Left colon (tissue), 2 donors: ENCODE measurements at places on chromosomes 11 and 22.

GRCh38 chr11:130213979-130214281 is 54.3 kb downstream of the ST14 start:
- DNase-seq = no peak

DNA sequence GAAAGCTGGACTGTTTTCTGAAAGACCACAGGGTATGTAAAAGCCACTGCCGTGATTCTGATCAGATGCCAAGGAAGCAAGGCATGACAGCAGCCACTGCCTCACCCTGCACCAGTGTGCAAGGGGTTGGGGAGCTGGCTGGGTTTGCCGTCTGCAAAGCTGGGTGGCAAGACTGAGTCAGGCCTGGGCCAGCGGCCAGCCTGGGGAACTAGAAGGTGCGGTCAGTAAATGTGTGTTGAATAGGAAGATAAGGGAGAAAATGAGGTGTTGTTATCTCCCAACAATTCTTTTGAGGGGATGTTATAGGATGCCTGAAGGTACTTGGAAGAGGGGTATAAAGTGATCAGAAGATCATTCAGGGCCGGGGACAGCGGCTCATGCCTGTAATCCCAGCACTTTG is 8.0 kb downstream of the VSTM5 start:
- peak; percentile 77 for DNase-seq

DNA sequence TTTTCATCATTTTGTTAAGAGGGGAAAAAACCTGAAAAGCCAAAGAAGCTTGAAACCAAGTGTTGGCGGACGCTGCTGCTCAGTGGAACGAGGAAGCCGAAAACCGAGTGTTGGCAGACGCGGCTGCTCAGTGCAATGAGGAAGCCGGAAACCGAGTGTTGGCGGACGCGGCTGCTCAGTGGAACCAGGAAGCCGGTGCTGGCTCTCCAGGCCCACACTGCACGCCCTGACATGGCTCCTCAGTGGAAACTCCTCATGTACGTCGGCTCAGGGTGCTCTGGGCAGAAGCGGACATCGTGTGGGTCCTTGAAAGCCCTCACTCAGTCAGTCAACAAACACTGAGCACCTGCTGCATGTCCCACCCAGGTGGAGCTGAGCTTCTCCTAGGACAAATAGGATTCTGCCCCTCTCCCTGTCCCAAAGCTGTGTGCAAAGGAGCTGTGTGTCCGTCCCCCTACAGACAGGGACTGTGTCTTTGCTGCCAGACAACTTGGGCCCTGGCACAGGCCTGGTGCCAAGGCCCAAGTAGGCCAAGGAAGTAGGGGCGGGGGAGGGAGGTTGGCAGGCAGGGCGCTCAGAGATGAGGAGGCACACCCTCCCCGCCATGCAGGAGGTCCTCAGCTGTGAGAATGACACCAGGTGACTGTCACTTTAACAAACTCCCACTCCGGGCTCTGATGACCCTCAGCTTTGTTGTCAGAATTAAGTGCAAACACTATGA is 37.3 kb downstream of the PHF21B start:
- DNase-seq = peak; percentile 34

GRCh38 chr11:67117672-67118180 is 1.3 kb upstream of the KDM2A start:
- peak; percentile 45 for DNase-seq

GRCh38 chr11:79461666-79462645 is 21.1 kb upstream of the TENM4 start:
- no peak for DNase-seq

DNA sequence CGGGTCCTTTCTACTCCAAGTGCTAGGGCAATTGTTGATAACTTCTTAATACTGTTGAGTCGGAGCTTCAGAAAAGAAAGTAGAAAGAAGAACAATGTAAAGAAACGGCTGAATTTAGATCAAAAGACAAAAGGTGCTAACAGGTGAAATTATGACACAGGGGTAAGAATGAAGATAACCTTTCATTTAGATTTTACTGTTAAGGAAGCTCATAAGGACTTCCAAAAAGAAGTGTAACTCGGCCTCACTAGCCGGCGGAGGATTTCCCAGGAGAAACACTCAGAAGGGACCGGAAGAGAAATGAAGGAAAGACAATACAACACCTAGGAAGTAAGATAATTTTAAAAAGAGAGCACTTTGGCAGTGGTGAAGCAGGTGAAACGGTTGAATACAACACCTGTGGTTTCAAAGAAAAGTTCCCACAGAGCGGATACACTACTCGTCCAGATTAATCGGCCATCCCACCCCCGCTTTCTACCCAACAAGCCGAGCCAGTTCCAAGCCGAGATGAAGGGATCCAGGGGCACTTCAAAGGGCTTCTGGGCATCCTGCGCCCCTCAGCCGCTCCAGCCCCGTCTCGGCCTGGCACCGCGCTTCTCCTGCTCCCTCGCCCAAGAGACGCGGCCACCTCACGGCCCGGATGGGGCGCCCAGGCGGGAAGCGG is 737 bp downstream of the PPP2R1B start:
- no peak for DNase-seq

DNA sequence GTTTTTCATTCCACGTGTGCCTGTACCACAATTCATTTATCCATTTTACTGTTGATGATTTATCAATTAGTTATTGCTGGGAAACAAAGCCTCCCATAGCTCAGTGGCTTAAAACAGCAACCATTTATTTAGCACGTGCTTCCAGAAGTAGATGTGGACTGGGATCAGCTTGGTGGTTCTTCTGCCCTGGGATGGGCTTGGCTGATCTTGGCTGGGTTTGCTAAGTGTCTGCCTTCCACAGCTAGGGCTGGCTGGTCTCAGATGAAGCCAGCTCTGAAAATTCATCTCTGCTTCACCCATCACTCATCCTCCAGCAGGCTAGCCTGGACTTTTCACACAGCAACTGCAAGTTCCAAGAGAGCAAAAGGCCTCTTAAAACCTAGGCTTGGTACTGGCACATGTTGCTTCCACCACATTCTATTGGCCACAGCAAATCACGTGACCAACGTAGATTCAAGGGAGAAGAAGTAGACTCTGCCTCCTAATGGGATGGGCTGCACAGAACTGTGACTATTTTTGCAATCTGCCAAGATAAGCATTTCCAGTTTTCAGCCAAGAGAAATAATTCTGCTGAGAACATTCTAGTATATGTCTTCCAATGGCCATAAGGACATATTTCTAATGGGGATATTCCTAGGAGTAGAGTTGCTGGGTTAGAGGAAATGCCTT is 124.9 kb downstream of the MN1 start:
- no peak for DNase-seq

GRCh38 chr22:33227791-33228190 is 169.6 kb upstream of the SYN3 start:
- DNase-seq = no peak

DNA sequence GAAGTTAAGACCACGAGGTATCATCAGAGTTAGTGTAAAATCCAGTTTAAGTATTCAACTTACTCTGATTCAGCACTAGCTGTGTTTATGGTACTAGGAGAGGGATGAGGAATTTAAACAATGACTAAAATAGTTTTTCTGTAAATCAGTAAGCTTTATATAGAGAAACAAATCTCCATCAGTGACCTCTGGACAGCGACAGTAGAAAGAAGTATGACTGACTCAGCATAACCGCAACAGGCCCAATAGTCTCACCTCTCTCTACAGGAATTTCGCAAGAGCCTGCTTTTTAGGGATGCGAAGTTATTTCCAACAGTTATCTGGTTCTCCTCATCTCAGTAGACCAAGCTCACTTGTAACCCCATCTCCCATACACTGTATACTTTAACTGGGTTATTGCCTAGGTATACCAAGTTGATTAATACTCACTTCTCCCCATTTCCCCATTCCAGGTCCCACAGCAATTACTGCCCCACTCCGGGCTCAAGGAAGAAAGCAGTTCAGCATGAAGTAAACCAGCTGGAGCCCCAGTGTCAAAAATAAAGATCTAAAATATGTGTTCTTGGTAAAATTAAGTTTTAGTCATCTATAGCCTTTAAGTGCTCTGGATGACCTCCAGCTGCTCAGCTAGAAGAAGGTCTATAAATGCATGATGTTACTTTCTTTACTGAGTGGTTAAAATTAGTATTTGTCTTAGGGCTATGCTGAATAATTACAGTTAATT is 770.6 kb upstream of the CCDC90B start:
- DNase-seq = no peak

DNA sequence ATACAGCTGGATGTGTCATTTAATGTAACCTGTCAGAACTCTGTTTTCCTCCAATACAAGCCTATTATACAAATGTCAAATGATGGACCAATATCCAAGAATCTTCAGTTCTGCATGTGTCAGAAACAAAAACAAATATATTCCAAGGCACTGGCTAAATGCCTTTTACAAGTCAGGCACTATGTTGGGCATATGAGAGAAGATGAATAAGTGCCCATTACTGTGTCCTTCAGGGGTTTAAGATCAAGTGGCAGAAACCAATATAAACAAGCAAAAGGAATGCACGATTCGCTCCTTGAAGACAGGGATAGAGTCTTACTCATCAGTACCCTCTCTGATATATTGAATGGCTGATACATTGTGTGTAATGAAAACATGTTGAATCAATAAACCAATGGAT is 254.4 kb downstream of the TTC28 start:
- no peak for DNase-seq

GRCh38 chr22:43128928-43129424 is 14.2 kb downstream of the MCAT start:
- peak; percentile 83 for DNase-seq

DNA sequence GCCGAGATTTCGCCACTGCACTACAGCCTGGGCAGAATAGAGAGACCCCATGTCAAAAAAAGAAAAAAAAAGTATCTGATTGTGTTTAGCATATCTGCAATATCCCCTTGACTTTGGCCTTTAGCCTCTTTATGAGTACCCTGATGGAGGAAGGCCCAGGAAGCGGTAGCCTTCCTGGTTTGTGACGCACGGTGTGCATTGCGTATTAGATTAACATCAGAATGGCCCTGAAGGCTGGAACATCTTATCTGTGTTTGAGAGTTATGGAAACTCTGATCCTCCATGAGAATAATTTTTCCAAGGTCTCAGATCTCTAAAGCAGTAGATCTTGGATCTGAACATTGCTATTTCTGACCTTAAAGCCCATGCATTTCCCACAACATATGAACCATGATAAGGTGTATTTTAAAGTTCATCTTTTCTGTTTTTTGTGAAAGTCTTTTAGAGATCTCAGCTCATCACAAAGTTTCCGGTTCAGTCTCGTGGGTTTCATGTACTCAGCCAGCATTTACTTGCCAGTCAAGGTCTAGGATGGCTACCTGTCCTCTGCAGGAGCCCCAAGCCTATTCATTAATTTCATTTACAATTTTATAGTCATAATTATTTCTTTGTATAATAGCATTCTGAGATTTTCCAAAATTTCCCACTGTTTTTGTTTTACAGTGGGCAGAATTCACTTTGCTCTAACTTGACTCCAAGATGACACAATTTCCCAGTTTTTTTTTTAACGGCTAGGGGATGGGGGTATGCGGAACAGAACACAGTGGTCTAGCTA is 605 bp upstream of the FDX1 start:
- no peak for DNase-seq

- DNase-seq = no peak
Measured at GRCh38 chr11:119991022-119991404, 146.9 kb downstream of the TRIM29 start.

DNA sequence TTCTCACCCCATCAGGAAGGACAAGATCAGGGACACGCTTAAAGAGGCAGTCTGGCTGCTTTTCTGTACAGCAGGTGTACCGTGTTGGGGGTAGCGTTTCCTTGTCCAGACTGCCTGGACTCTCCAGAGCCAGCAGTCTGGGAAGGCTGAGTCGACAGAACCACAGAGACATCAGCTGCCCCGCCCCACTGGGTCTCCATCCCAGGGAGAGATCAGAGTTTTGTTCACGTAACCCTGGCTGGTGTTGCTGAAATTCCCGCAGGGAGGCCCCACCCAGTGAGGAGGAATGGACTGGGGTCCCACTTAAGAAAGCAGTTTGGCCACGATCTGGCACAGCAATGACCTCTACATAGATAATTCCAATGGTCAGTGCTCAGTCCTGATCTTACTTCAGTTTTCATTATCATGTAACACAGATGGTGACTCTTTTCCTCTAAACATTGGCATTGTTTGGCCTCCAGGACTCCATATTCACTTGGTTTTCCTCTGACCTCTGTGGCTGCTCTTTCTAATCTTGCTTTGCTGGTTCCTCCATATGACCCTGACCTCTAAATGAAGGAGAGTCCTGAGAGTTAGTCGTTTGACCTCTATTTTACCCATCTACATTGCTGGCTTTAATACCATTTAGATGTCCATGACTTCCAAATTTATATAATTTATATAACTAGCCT is 89.6 kb upstream of the LRRC55 start:
- no peak for DNase-seq

GRCh38 chr22:17754233-17754925 is 19.9 kb downstream of the BID start:
- DNase-seq = no peak

DNA sequence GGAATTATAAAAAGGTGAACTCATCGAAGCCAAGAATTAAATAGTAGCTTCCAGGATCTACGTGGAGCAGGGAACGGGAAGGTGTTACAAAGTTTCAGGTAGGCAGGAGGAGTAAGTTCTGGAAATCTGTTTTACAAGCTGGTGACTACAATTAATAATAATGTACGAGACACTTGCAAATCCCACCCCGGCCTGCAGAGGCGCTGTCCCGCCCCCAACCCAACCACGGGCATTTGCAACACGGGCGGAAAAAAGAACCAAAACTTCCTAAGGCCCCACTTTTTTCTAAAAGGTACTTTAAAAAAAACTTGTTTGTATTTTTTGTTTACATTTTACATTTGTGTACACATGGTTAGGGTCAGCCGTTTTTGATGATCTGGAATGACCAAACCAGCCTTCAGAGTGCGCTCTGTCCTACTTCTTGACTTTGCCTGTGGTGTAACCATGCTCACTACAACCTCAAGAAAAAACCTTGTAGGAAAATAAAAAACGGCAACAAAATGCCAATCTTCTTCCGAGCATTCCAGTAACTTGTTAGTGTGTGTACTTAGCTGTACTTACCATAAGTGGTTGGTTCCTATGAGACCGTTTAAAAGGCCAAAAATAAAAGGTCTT is 449.6 kb upstream of the B3GAT1 start:
- no peak for DNase-seq

DNA sequence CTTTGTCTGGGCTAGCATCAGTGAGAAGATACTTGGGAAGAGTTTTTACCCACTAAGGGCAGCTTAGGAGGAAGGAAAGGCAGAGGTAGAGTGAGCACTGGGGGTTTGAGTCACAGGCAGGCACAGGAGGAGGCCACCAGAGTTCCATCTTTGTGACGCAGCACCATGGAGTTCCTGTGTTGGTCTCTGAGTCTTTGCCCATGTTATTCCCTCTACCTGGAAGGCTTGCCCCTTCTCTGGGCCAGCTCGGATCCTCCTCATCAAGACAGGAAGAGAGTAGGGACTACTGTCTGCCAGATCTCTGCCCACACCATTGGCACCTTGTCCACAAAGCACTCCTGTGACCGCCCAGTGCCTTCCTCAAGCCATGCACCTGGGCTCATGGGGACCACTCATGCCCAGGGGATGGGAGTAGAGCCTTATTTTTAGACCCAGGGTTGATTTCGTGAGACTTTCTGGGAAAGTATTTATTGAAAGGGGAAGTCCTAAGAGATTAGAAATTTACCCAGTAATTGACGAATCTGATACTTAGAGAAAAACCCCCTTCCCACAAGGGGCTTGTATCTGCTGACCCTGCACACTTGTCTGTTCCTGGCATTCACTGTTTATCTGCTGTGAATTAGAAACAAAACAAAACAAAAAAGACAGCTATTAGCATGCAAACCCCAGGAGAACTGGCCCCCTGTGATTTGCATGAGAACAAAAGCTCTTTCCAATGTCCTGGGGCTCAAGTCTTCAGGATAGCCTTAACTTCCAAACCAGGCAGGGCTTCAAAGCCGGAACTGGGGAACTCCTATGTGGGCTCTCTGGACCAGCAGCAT is 35.9 kb upstream of the MYEOV start:
- DNase-seq = no peak
